ENCODE measurements at places on chromosomes 5 and 9. TPM values are rescaled to one million over a fixed set of nuclear protein-coding genes. Genes with fewer than 3 reads are reported as not detected.

ANKRD18B gene
- 1.1 TPM for total RNA-seq

SEMA6A gene
- 24.2 TPM for total RNA-seq

DNA sequence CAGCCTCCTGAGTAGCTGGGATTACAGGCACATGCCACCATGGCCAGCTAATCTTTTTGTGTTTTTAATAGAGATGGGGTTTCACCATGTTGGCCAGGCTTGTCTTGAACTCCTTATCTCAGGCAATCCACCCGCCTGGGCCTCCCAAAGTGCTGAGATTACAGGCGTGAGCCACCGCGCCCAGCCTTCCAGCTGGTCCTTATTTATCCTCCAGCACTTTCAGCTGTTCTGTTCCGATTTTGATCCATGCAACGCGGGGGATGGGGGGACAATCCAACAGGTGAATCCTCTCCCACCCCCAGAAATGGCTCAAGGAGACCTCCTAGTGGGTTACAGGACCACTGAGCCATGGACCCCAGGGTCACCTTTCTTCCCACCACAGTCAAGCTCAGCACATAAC, 14.7 kb upstream of the CDKN2AIPNL start:
- DNase-seq: no peak

SPINK7 gene
- total RNA-seq: not detected

CCDC107 gene
- total RNA-seq: 10.5 TPM

DNA sequence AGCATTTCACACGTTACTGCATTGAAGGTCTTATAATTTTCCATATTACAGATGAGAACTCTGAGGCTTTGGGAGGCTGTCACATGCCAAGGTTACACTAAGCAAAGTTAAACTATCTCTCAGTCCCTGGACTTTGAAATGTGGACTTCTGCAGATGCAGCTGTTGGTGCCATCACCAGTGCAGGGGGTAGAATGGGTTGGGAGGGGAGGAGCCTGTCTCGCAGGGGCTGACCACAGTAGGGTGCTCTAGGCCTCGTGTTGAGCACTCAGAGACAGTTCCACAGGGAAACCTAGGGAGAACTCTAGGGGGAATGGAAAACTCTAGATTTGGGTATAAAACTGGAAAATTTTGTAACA, 220.9 kb downstream of the MAPKAP1 start:
- DNase-seq: no peak

DNA sequence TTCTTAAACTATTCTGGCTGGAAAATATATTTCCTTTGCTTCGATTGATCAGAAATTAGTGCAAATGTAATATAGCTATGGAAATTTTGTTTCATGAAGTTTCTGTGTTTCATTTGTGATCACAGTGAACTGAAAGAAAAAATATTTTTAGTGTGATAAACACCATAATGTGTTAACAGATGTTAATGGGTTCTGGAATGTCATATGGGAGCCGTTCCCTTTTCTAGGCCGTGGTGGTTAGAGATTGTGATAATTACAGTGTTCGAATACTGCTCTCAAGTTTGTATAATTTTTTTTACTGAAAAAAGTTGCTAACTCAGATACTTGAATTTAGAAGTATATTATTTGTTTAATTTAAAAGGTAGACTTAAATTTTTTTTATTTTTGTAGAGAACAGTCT, 19.3 kb downstream of the GAPVD1 start:
- no peak for DNase-seq

ADAMTS16 gene
- 0.62 TPM for total RNA-seq

- DNase-seq: no peak
Observed at GRCh38 chr5:54383225-54383901, 72.1 kb upstream of the HSPB3 start.

DNA sequence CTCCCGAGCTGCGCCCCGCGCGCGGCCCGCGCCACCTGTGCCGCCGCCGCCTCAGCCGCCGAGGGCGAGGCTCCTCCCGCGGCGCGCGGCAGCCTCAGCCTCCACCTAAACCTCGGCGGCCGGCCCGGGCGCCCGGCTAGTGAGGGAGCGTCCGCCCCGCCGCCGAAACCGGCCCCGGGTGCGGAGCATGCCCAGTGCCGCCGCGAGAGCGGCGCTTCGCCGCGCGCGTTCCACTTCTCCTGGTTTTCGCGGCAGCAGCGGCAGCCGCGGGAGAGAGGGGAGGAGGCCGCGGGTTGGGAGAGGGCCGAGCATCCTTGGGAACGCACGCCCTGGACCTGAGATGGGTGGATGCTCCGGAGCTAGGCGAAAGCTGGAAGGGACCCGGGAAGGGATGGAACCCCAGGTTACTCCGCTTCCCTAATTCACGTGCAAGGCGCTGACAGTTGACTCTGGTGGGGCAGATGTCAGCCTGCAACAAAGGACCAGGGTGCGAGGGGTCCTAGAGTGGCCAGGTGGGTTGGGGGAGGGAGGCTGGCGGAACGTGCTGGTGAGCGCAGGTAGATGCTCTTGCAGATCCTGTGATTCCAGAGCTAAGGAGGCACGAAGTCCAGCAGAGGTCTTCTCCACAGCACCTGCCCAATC, at the start of gene CTNND2:
Gene CTNND2 (minus strand): TSS at position 182 of the 642 bp plus-strand sequence. CDS start 593 bp downstream, outside the sequence.
- peak; percentile 73 for DNase-seq

DNA sequence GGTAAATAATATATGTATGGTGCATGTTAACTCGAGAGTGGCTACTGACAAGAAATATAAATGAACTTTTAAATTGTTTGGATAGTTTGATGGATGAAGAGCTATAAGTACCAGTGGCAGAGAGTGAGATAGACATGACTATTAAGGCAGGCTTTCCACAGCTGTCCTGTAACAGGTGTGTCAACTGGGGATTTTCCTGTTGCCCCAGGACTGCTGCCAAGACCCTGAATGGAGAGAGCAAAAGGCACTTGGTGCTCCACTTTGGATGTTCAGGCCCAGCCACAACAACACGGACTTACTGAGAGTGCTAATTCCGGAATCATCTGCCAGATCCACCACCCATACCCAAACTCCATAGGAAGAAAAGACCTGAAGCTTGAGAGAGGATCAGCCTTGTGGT, 215.1 kb downstream of the SEC61B start:
- no peak for DNase-seq

DNA sequence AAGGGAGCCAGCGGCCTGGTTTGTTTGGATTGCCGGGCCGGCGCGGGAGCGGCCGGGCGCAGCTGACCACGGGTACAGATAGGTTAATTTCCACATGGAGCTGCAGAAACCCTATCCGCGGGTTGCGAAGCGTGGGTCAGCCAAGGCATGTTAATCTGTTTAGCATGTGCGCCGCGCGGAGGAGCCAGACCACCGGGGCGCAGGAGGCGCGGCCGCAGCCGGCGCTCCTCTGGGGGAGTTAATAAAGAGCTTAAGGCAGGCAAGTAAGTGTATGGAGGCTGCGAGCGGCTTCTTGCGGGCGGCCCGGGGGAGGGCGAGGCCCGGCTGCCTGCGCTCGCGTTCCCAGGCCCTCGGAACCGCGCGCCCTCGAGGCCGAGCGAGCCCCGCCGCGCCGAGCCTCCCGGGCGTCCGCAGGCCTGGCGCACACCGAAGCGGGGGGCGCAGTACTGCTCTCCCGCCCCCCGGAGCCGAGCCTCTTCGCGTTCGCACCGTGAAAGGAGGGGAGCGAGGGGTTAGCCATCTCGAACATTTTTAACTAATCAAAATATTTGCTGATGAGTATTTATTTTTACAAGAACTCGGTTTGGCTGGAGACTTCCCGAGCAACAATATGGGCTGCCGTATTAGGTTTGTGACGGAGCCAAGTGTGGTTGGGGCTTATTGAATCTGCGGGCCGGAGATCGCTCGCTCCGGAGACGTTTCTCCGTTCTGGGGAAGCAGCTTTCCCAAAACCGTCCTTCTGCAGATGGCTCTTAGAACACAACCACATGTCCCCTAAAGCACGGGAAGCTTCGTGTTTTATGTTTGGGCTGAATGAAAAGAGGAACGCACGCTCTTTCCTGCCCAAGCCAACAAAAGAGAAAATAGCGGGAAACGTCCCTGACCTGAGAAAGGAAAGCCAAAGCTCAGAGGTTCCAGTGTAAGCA, 28.8 kb downstream of the FOXD1 start:
- no peak for DNase-seq

INSL4 gene
- total RNA-seq: not detected

- no peak for DNase-seq
Observed at GRCh38 chr5:172451771-172452197, 2.5 kb downstream of the SH3PXD2B start.

GRCh38 chr5:133690746-133691145, 78.4 kb upstream of the FSTL4 start:
- no peak for DNase-seq

LCN9 gene
- total RNA-seq: not detected

- no peak for DNase-seq
Observed at GRCh38 chr9:91384954-91385353, 23.2 kb upstream of the AUH start.
